ENCODE measurements at places on chromosomes 12 and 14.

DNA sequence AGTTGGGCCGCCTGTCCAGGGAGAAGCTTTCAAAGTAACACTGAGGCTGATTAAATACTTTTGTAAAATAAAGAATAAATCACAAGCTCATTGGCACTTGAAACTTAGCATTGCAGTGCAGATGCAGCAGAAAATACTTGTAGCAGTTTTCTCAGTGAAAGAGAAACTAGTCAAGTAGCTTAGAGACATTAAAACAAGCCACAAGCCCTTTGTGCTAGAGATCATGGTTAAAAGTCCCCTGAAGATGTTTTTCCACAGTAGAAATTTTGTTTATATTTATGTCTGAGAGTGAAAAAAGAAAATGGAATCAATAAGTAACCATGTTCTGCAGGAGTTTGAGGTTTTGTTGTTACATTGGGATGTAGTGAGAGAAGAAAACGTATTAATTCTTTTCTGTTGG is 5.9 kb downstream of the PSEN1 start:
- DNase-seq = no peak

DNA sequence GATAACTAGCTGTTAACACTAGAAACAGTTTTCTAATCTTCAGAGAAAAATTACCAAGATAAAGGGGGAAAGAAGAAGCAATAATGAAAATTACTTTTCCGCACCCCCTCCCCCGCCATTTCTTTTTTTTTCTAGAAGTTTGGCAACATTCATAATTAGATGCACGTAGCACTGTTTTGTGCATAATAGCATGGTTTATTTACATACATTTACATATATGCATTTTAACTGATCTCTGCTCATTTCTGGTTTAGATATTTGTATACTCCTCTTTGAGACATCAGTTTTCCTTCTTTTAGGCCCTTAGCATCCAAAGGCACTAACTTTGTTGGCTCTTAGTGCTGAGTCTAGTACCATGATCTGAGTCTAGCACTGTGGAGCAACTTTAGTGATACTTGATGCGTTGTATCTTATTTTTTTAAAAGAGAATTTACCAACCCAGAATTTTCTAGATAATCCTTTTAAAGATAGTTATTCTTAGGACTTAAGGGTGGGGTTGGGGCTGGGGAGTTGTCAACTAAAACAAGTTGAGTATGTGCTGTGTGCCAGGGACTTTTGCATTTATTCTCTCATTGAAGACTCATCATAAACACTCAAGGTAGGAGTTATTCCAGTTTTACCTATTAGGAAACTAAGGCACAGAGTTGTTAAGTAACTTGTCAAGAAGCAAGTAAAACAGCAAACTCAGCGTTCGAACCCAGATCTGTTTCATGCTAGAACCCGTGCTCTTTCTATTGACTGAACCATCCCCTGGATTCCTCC is 110.5 kb downstream of the DIP2B start:
- no peak for DNase-seq

GRCh38 chr14:56351861-56352260 is 227.7 kb upstream of the TMEM260 start:
- DNase-seq = peak; percentile 92

- DNase-seq = peak; percentile 97
These were observed at the start of the genes JKAMP and L3HYPDH for GRCh38 chr14:59483819-59484638. JKAMP (plus strand) TSS chr14:59484517; CDS start chr14:59484590, 73 bp downstream. L3HYPDH (minus strand) TSS chr14:59484408; CDS start chr14:59484316, 92 bp downstream.

GRCh38 chr12:127548123-127548553 is 718.8 kb upstream of the TMEM132C start:
- no peak for DNase-seq

DNA sequence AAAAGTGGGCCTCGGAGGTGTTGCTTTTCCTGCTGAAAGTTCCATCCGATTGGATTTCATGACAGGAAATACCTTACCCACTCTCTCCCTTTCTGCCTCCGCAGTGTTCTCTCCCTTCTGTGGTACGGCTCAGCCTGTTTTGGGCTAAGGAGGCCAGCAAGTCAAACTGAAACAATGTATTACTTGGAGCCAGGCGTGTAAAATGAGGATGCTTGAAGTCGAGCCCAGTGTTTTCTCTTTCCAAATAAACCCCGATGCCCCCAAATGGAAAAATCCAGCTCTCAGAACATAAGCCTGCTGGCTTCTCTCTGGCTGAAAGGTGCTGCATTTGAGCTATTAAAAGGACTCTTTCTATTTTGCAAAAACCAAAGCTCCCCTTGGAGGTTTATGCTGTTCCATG is 124.7 kb downstream of the ZNF664 start:
- no peak for DNase-seq

GRCh38 chr12:13094367-13094766 is 9.1 kb downstream of the GSG1 start:
- DNase-seq = peak; percentile 65

DNA sequence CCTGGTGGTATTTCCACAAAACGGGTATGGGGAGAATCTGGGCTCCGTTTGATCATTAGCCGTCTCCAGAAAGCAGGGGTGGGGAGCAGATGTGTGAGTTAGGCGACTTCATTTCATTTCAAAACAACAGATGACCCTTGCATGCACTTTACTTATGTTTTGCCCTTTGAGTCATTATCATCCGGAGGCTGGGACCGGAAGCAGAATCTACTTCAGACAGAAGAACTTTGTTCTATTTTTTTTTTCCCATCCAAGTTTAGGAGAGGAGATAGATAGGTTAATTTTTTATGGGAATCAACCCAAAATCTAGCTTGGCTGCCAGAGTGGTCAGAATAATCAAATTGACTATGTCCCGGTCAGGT is 31.3 kb upstream of the CMAS start:
- DNase-seq = no peak

DNA sequence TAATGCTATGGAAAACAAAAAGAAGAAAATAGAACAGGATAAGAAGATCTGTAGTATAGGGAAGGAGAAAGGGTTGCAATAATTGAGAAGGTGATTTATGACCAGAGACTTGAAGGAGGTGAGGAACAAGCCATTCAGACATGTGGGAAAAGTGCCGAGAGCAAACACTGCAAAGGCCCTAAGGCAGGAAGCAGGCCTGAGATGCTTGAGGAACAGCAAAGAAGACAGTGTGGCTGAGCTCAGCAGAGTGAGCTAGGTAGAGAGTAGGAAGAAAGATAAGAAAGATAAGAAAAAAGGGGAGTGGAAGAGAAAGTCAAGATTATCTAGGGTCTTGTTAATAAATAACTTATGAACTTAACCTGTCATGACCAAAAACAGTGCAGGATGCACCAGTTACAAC is 671.8 kb downstream of the RPS29 start:
- no peak for DNase-seq

DNA sequence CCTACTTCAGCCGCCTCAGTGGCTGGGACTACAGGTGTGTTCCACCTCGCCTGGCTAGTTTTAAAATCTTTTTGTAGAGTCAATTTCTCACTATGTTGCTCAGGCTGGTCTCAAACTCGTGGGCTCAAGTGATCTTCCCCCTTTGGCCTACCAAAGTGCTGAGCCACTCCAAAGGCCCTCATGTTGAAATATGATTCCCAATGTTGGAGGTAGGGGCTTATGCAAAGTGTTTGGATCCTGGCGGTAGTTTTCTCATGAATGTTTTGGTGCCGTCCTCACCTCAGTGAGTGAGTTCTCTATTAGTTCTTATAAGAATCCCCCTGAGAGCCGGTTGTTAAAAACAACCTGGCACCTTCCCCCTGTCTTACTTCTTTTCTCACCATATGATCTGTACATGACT is 784.6 kb downstream of the TMTC2 start:
- no peak for DNase-seq

GRCh38 chr14:97298331-97298730 is 501.1 kb downstream of the VRK1 start:
- no peak for DNase-seq

DNA sequence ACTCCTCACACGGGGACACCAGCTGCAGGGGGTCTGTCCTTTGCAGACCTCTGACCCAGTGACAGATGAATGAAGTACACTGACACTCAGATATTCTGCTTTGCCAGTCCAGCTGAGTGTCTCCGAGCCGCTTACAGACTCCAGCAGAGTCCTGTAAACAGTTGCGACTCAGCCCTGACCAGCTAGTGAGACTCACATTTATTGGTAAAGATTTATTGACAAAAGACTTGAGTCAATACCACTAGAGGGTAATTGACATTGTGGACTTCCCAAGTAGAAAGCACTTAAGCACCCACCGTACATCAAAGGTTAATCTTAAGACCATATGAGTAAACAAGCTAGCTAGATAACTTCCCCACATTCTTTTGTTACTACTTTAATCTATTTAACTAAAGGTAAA is 9.8 kb upstream of the FKBP4 start:
- DNase-seq = no peak

GRCh38 chr12:111822886-111823285 is 19.1 kb upstream of the MAPKAPK5 start:
- DNase-seq = no peak

- DNase-seq = peak; percentile 36
These were observed 119.9 kb upstream of the PCED1B start for GRCh38 chr12:46959502-46959901.

GRCh38 chr12:84508851-84509260 is 403.7 kb downstream of the SLC6A15 start:
- DNase-seq = no peak

DNA sequence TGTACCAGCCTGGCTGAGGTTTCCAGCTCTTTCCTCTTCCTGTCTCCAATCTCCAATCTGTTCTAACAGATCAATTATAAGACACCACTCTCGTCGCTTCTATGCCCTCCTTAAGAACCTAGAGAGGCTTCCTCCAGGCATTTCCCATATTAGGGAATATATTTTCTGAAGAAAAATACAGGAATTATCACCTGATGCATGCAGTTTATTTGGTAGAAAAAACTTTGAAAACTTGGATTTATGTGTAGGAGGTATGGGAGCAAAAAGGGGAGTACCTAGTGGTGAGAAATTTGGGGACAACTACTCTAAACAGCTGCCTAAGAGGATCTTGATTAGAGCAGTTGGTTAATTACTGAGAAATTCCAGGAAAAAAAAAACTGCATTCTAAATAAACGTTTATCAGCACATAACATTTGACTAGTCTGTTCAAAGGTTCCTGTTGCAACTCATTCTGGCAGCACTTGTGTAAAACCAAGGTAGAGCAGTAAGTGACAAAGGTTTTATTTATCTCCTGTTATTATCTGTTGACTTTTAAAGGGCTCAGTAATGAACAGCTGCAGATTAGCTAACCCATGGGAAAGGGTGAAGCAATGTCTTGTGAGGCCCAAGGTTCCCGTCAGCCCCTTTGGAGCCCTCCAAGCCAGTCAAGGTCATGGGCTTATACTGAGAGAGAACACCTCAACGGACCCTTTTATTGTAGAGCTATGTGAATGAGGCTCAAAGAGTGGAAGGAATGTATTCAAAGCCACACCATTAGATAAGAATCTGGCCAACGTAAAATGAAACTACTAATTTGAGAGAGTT is 36.4 kb upstream of the NR1H4 start:
- DNase-seq = peak; percentile 23

- DNase-seq = peak; percentile 83
These were observed 398.3 kb downstream of the APAF1 start for GRCh38 chr12:99043319-99043914.

DNA sequence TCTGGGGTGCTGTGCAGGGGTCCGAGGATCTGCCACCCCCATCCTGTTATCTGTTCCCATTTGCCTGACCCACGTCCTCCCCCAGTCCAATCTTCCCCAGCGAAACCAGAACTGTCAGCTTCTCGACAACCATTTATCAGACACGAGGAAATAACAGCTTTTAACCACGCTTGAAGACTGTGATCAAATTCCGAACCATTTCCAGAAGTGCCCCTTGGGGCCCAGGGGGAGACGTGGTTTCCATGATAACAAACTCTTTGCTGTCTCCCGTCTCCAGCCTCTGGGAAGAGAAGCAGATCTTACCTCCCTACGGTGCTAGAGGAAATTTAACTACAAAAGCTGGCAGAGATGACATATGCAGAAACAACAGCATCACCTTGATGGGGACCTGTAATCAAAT is 35.1 kb upstream of the SRRM4 start:
- no peak for DNase-seq

- no peak for DNase-seq
These were observed 69.0 kb downstream of the DIO3 start for GRCh38 chr14:101630056-101630965.

DNA sequence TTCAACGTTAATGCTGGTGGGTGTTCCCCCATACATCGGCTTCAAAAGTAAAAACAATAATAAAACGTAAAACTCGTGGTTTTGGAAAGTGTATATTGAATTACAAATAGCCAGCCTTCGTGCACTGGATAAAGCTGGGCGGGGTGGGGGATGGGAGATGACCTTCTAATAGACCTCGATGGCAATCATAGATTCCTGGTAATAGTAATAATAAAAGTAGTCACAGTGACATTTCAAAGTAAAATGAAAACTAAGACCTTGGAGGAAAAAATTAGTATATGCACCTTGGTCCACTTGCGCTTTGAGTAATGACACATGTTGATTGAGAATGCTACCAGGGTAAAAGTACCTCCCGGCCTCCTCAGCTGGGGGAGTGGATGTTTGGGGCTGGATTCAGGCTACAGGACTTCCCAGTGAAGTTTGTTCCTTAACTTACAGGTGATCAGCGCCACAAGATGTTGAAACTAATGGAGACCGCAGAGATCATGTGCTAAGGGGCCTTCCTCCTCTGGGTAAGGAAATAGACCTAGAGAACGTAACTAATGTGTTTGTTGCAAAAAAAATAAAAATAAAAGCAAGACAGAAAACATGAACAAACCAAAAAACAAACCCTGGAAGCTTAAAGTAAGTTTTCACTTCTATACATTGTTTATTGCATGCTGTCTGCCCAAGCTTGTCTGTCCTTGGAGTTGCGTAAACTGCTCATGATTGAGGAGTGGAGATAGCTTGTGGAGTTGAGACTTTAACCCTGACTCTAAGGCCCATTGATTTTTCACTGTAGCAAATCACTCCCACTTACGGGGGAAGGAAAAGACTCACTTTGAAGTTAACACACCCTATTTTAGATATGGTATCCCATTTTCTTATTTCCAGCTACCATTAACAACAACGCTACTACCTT is 907 bp upstream of the LRIG3 start:
- DNase-seq = no peak

DNA sequence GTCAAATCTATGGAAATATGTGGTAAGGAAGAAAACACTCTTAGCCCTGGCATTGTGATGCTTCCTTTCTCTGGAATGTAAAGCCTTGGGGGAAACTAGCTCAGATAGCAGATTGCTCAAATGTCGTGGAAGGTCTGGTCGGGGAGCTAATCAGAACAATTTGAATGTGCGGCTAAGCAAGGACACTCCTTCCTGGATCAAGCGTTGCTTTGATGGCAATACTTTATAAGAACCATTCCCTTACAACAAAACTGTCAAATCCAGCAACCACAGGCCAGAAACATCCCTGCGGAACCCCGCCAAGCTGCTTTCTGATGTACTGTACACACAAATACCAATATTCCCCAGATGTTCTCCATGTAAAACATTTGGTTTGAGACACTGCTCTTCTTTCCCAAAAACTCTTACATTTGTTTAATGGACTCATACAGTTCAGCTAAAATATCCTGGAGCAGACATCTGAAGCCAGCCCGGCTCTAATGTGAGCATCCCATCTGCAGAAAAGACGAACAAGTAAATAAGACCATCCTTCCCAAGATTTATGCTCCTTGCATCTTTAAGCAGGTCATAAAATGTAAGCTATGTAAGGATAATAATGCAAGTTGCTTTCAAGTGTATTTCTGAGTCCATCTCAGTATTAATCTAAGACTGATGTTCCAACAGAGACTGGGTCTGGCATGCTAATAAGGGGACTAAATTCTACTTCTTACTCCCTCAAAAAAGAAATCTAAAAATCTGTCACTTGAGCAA is 20.2 kb downstream of the NUAK1 start:
- DNase-seq = no peak
